AG08396 (cell line): ENCODE measurements at places on chromosomes 5 and 9.

GRCh38 chr5:113187906-113188305 is 211.3 kb downstream of the DCP2 start:
- no peak for DNase-seq

DNA sequence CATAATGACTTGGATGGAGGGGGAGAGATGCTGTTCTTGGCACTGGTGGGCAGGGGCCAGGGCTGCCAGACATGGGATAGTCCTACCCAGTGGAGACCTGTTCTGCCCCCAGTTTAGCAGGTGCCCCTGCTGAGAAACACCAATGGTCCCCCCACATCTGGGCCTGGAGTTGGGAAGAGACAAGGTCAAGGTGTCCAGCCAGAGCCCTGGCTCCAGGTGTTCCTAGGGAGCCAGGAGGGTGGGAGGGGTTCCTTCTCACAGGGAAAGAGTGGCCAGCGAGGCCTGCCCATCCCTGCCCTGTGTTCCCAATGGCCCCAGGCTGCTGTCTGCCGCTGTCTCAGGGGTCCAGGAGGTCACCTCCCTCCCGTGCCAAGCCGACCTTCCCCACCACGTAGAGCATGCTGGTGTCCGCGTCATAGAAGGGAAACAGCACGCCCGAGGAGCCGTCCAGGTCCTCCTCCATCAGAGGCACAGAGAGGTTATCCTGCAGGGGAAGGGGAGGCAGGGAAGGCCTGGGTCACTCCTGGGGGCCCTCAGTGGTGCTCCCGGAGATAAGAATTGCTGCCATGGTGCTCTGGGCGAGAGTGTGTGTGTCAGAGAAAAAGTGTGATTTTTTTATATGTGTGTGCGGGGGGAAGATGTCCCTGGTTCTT is 11.7 kb upstream of the TRIM14 start:
- DNase-seq = no peak

DNA sequence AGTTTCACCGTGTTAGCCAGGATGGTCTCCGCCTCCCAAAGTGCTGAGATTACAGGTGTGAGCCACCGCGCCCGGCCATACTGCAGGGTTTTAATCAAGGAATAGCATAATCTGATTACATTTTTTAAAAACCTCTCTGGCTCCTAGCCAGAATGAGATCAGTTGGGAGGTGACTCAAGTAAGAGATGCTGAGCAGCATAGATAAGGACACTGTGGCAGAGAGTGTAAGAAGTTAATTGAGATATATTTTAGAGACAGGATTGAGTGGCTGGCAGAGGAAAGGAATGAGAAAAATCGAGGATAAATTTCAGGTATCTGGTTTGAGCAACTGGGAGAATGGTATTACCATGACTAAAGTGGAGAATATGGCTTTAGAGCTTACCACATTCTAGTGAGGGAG is 7.3 kb upstream of the RIGI start:
- no peak for DNase-seq

GRCh38 chr9:120935383-120935857 is 8.8 kb upstream of the TRAF1 start:
- DNase-seq = peak; percentile 83
